NCI-H1417 treated with DMSO at 0.1 percent for 48 hours (cell line): ENCODE measurements at places on chromosomes 11 and 22.

DNA sequence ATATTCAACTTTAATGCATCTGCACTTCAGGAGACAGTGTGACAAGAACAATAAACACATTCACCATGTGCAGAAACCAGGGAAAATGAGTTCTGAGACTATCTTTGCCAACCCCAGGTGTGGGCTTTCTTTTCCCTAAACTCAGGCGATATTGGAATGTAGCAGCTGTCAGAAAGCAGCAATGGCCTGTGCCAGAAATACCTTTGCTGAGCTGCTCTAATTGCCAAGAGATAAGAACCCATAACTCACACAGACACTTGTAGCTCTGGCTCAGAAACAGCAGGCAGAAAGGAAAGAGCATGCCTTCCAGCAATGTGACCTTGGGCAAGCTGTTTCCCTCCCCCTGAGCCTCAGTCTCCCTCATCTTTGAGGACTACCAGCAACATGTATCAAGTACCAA is 77.6 kb downstream of the PLEKHA7 start:
- DNase-seq = no peak

DNA sequence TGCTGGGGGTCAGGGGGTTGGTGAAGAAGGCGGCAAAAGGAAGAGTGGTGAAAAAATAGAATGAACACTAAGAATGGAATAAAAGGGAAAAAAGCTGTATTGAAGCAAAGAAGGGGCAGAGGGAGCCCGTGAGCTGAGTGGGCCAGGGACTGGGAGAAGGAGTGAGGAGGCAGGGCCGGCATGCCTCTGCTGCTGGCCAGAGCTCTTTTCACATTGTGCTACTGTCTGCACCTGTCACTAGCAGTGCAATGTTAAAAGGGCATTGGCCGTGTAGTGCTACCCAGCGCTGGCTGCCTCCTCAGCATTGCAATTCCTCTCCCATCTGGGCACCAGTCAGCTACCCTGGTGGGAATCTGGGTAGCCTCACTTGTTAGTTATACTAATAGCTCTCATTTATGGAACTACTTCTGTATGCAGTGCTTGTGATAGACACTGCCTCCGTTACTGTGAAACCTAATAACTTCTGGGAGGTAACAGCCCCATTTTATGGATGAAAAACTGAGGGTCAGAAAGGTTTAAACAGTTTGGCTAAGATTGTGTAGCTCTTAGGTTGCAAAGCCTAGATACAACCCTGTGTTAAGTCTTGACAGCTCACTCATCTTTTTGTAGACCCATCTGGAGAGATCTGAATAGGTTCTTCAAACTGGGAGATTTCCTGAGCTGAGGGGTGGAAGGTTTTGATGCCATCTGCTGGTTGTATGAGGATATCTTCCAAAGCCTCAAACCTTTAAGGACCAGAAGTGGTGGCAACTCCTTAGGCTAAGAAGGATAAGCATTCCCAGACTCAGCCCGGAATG is 8.5 kb downstream of the YPEL4 start:
- no peak for DNase-seq

GRCh38 chr11:57834852-57835251 is 73.2 kb downstream of the CTNND1 start:
- no peak for DNase-seq

- no peak for DNase-seq
These were observed 199.4 kb upstream of the MTMR2 start for GRCh38 chr11:96123301-96123700.

DNA sequence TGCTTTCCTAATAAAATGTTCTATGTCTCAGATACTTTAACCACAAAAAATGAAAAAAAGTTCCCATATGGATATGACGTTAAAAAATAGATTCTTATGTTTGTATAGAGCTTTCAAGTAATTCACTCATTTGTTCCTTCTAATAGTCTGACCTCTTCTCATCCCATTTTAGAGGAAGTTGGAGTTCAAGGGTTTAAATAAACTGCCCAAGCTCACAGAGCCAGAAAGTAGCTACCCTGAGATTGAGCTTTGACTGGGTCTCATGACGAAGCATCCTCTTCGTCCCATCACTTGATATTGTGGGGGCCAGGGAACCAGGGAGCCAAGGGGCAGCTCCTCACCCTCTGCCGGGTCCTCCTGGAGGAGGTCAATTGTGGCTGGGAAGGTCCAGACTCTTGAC is 116.3 kb downstream of the CCDC81 start:
- DNase-seq = no peak

GRCh38 chr11:18315893-18316292 is 6.0 kb downstream of the HPS5 start:
- DNase-seq = no peak

DNA sequence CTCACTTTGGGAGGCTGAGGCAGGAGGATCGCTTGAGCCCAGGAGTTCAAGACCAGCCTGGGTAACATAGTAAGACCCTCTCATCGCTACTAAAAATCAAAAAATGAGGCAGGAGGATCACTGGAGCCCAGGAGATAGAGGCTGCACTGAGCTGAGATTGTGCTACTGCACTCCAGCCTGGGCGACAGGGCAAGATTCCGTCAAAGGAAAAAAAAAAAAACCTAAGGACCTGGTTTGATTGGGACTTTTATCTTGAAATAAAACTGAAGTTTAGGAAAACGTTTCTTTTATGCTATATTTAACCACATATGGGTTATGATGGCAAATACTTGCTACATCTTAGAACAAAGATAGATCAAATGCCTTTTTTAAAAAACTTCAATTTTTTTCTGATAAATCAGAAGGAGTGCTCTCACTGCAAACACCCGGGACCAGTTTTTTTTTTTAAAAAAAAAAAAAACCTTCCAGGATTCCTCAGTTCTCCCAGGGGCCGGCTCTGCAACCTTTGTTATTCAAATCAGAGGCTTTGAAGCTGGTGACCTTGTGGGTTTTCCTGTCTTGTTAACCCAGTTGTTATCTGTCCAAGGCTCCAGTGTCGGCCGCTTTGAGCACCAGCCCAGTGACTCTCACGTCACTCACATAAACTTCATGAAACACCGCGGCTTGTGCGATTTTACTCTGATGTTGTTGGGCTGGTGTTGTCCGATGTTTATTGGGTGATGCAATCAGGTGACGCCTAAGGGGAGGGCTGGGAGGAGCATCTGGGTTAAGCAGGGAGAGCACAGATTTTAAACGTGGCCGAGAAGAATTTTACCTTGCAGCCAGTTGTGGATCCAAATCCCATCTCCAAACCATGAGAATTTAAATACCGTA is 24.7 kb upstream of the SLC22A12 start:
- no peak for DNase-seq
